Activated CD8-positive, alpha-beta memory T cell treated with anti-CD3 and anti-CD28 coated beads for 4 hours (primary cell): ENCODE measurements at places on chromosomes 16 and 17.
A peak's percentile ranks its signal among the peaks of the same experiment; 100 is the strongest.

DNA sequence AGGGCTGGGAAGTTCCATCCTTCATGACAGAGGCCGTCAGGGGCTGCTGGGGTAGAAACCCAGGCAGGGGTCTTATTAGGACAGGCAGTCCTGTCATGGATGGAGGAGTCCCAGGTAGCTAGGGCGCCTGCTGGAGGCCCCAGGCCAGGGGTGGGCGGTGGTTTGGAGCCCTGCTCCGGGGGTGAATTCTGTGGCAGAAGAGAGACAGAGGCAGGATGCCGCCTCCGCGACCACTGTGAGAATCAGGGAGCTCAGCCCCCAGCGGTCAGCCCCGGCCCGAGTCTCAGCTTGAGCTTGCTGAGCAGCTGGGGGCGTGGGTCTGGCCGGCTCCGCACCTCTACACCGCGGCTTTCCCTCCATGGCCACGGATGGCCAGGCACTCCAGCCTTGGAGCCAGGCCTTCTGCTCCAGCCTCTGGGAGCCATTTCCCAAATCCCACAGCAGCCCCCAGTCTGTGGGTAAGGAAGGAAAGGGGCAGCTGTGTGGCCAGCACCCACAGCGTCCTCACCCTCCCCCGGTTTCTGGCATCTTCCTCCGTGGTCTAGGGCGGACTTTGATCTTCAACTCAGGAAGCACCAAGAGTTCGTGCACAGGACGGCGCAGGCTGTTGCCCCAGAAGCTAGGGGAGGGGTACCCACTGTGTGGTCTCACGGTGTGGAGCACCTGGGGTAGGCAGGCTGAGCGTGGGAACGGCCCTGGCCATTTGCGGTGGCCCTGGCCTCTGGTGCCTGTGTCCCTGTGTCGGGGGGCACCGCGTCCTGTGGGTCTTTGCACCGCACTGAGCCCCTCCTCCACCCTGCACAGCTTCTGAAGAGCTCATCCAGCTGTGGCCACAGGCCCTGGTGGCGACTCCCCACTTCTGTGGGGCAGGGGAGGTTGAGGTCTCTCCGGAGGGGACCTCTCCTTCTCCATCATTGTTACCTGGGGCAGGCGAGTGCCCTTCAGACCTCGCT is 14.1 kb downstream of the CD7 start:
- DNase-seq, result no peak

DNA sequence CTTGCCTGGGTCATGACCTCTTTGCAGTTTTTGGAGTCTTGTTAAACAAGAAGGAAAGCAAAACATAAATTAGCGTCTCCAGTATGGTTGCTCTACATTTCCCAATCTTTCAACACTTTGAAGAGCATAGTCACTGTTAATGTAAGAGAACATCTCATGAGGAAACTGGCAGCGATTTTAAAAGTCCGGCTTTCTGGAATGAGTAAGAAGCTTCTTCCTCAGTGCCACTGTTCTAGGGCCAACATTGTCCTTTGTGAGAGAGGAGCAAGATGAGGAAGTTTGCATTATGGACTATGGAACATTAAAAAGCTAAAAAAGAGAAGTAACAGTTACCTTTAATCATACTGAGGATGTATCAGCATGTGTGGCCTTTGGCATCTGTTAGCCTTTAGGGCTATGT is 73.1 kb downstream of the WNT3 start:
- no peak for DNase-seq

GRCh38 chr16:50711862-50712559 is 18.6 kb downstream of the NOD2 start:
- DNase-seq, result no peak

GRCh38 chr17:10699856-10700255 is 2.5 kb downstream of the ADPRM start:
- no peak for DNase-seq

DNA sequence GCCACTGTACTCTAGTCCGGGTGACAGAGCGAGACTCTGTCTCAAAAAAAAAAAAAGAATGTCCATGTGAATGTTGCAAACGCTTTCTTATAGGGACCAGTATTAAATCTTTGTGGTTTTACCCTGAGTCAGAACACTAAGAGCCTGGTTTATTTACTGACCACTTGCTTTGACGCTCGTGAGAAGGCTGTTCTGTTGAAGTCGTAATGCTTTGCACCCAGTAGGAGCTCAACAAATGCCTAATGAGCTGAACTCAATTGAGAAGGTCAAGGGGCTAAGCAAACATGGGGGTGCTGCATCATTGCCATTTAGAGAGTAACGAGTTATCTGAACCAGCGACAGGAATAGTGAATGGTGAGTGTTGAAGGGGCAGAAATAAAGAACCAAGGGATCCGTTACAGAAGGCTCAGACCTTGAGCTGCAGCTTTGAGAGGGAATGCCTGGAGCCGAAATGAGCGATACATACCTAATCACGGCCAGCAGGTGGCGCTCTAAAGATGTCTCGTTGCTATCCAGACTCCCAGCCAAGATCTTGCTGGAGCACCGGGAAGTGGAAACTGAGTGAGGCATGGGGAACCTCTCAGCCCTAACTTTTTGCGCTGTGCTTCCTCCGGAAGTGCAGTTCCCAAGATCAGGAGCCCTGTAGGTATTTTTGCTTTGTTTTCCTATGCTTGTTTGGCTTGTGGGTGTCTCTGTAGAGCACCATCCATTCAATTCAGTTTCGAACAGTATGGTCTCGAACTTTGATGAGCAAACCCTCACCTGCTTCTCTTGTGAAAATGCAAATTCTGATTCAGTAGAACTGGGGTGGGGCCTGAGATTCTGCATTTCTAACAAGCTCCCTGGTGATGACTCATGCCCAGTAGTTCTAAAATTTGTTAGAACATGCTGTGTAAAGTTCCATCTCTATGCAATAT is 12.6 kb upstream of the RNF222 start:
- DNase-seq, result peak; percentile 52

GRCh38 chr16:18945233-18945632 is 19.0 kb upstream of the SMG1 start:
- no peak for DNase-seq

DNA sequence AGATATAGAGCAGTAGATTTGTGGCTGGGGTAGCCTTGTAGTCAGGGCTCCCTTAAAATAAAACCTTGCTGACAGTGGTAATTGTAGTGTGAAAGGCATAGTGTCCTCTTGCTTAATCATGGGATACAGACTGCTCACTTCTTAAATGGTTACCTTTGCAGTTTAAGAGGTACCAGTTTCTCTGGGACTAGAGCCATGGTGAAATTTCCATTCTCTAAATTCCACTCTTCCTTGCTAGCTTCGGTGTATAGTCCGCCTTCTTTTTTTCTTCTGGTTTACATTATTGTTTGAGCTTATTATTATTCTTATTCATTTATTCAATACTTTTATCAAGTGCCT is 1.6 kb downstream of the CCP110 start:
- DNase-seq, result no peak

- no peak for DNase-seq
Measured at GRCh38 chr17:76076765-76077583, 2.0 kb upstream of the ZACN start.

DNA sequence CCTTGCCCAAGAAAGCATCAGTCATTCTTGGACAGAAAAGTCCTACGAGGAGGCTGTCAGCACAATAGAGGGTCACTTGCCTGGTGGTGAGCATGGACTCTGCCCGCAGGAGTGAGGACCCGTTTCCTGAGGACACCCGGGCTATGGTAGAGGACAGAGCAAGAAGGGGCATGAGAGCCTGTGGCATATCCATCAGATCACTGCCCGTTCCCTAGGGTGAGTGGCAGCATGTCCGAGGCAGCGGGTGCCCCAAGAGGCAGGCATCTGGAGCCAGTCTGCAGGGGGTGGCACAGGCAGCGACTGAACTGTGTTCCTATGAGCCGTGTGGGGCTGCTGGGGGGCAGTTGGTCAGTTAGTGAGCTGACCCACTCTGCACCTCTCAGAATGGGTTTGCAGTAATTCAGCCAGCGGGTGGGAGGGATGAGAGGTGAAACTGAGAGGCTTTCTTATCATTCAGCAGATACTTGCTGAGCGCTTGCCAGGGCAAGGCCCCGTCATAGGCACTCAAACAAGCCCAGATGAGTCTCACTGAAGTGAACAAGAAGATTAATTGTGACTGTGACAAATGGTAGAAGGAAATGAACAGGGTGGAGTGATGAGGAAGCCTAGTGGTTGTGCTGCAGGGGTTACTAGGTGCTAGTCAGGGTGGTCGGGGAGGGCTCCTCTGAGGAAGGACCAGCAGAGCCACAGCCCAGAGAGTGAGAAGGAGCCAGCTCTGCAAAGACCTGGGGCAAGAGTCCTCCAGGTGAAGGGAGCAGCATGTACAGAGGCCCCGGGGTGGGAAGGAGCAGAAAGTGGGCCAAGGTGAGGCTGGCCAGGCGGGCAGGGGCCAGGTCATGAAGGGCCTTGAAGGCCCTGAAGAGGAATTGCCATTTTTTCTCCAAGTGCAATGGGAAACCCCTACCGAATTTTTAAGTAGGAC is 87.9 kb downstream of the CLEC16A start:
- DNase-seq, result no peak

DNA sequence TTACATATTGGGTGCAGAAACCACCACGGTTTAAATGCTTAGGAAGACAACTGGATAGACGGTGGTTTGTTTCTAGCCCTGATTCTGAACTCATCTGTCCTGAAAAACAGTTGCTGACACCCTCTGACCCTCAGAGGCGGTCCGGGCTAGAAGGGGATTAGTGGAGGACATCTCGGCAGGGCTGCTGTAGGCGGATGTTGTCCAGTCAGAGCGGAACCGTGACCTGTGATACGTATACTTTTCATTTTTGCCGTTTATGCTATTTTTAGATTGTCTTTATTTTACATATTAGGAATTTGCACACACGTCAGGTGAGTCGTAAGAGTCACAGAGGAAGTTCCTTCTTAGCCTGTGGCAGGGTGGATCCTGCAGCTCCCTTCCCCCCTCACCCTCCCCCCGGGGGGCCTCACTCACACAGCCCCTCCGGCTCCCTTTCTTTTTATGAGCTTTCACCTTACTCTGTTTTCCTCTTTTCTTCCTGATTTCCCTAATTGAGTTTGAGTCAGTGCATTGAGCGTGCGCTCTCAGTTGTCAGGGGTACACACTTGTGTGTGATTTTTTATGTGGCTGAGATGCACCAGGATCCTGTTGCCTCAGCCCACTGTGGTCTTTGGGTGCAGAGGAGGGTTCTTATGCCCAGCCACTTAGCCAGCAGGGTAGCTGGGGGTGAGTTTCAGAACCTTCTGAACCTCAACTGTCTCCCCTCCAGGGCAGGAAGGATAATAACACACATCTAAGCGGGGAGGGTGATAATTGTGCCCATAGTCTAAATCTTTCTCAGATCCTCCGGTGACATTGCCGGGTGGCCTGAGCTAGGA is 211.1 kb upstream of the CHMP6 start:
- DNase-seq, result no peak

DNA sequence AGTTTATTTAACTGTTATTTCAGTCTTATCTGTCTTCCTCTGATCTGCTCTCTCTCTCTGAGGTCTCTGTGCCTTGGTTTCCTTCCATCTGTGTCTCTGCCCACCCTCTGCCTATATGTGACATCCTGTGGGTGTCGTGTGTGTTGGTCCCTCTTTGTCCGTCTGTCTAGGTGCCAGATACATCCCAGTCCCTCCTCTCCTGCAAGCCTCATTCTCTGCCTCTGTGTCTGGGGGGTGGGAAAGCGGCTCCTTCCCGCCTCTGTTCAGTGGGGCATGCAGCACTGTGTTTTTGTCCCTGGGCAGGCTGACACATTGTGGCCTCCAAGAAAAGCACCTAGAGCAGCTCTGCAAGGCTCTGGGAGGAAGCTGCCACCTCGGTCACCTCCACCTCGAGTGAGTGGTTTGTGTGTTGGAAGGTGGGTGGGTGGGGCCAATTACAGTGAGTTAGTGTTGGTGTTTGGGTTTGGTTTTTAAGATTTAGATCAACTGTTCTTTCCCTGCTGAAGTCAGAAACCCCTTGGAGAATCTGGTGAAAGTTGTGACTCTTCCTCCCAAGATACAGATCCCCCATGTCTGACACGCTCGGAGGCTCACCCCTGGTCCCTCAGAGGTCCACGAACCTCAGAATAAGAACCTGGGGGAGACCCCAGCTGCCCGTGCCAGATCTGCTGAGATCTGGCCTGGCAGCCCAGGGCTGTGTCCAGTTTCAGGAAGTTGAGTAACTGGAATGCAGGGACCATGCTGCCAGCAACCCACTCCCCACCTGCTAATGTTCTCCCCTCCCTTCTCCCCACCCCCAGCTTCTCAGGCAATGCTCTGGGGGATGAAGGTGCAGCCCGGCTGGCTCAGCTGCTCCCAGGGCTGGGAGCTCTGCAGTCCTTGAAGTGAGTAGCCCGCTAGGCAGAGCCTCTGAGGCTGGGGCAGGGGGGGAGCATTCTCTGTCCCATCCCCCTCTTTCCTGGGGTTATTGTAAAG is 50.9 kb upstream of the CPNE2 start:
- peak; percentile 81 for DNase-seq

DNA sequence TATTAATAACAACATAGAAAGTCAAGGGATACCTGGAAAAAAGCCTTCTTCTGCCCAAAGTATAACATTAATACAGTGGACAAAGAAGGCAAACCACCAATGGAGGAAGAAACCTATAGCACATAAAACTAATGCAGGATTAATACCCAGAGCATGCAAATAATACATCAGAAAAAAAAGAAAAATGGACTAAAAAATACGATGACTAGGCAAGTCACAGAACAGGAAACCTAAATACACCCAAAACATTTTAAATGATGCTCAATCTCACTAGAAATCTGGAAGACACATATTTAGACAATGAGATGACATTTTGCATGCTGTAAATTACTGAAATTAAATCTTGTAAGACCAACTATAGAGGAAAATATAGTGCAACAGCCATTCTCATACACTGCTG is 55.9 kb downstream of the MED13 start:
- no peak for DNase-seq

DNA sequence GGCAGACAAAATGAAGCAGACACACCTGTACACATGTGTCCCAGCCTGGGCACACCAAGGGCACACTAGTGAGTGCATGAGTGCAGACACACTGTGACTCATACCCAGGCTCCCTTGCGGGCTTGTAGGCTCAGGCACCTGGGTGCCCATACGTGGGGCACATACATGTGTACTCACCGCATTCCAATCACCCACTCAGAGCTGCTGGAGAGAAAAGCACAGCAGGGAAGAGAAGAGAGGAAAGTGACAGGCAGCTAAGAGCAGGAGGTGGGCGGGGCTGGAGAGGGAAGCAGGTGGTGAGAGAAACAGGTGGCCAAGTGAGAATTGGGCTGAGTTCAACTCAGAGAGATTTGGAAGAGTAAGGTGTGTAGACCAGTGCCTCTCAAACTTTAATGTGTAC is 54.0 kb downstream of the TMEM132E start:
- no peak for DNase-seq

- no peak for DNase-seq
Measured at GRCh38 chr17:56624912-56625311, 31.4 kb downstream of the NOG start.

GRCh38 chr16:2480948-2481347 is 6.0 kb downstream of the TBC1D24 start:
- no peak for DNase-seq

DNA sequence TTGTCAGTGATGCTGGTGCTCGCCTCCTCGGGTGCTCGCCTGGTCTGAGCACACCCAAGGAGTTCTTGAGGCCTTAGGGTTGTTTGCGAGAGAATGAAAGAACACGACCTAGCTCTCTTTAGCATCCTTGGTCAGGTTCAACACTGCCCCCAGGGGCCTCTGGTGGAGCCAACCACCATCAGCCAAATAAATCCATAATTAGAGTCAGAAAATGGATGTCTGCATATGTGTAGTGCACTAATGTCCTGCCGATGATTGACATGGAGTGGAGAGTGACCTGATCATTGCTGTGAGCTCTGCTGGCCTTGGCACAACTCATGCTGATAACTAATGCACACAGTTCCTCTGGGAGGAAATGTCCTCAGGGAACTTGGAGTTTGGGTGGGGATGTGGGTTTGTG is 8.2 kb upstream of the STH start:
- no peak for DNase-seq

- no peak for DNase-seq
Measured at GRCh38 chr17:30379303-30379902, 676 bp downstream of the CPD start.
